ENCODE measurements at places on chromosomes 5 and 9. TPM values are rescaled to one million over a fixed set of nuclear protein-coding genes. Genes with fewer than 3 reads are reported as not detected.

DDX41 gene
- 204 TPM for total RNA-seq

ZNF367 gene
- total RNA-seq, result 47.8 TPM

GOLM1 gene
- total RNA-seq, result 6.2 TPM

CNTNAP3B gene
- not detected for total RNA-seq

DBH gene
- total RNA-seq, result not detected

CLK4 gene
- 25.2 TPM for total RNA-seq

SOX30 gene
- 0.15 TPM for total RNA-seq

CDO1 gene
- 0.29 TPM for total RNA-seq

DIPK1B gene
- not detected for total RNA-seq

HEMGN gene
- total RNA-seq, result 0.70 TPM

HRH2 gene
- 32.6 TPM for total RNA-seq

NXNL2 gene
- total RNA-seq, result not detected

ORM2 gene
- total RNA-seq, result not detected

EPB41L4B gene
- 0.44 TPM for total RNA-seq

URM1 gene
- total RNA-seq, result 93.8 TPM

LRRC26 gene
- total RNA-seq, result not detected

TMEM171 gene
- total RNA-seq, result not detected

LCP2 gene
- 244 TPM for total RNA-seq

INSL4 gene
- total RNA-seq, result not detected

CCDC192 gene
- not detected for total RNA-seq

ANKRD34B gene
- total RNA-seq, result not detected

GFI1B gene
- total RNA-seq, result not detected

GRM6 gene
- not detected for total RNA-seq

WNK2 gene
- total RNA-seq, result 0.55 TPM

CDX1 gene
- total RNA-seq, result not detected

GALT gene
- 42.9 TPM for total RNA-seq

CDKN2B-AS1 gene
- 0.67 TPM for total RNA-seq

SLC34A1 gene
- not detected for total RNA-seq
